ENCODE measurements at places on chromosomes 2 and 18.

DNA sequence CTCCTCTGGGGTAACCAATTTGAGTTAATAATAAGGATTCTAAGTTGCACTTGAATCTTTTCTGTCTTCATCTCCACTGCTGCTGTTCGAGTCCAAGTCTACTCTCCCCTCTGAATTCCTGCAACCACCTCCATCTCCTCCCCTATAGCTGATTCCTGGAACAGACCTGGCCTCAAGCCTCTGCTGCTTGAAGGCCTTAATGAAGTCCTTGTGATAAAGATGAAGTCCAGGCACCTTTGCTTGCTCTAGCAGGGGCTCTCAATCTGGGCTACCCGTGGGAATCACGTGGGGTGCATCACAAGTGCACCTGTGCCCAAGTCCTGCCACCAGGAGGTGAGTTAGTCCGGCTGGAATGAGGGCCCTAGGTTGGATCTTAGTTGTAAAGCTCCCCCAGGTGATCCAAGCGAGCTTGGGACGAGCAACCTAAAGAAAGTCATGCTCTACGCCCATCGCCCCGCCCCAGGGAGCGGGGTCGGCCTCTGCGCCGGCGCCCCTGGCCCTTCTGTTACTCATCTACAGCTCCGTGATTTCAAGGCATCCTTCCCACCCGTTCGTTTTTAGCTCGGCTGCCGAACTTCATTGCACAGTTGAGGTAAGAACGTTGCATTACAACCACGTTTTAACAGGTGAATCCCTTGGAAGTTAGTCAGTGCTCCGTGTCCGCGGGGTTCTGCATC, 905 bp upstream of the IAH1 start:
- no peak for DNase-seq

DNA sequence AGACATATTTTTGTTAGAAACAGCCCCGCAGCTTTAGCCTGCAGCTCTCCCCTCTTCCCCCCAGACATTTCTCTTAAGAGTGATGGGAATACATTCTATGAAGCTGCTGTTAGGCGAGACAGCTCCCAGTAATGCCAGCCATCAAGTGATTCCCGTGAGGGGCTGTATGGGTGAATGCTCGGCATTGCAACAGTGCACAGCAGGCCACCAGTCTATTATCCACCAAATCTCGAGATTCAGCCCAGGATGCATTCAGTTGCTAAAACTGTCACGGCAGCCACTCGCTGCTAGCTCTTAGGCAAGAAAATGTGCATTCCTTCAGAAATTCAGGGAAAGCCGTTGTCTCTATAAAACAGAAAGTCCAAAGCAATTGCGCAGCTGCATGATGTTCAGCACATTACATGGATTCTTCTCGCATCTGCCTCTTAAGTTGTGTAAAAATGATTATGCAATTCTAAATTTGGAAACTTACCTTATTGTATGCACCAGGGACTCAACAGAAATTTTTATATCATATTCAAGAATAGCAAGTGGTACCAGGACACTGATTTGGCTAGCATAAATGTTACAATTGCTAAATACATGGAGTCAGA, 211.3 kb upstream of the ARL4C start:
- no peak for DNase-seq

DNA sequence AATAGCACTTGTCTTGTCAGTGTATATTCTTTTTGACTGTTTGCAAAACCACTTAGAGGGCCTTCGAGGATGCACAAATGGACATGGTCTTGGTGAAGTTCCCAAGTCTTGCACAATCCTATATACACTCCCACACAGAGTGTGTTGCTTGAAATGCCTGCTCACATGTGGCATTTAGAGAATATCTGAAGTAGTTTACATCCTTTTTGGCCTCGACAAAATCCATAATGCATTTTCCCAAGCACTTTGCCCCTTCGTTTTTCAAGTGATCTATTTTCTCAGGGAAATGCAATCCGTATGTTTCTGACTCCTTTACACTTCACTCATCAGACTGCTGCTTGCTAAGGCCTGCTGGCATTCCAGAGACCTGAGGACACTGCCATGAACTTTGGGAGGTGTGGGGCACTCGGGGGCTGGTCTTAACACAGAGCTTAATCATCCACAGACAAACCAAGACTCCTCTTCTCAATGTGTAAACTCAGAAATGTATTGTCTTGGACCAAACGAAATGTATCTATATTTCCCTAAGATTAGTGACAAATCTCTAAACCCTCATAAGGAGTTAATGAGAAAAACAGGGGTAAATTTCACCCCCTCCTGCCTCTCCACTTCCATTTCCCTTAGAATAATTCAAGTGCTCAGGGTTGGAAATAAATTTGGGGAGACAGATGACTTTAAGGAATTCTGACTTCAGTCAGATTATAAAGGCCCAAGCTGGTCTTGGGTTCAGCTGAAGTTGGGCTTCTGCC, 219.3 kb upstream of the APCDD1 start:
- DNase-seq: no peak

- DNase-seq: no peak
These were observed 29.9 kb downstream of the PELI1 start for GRCh38 chr2:64114063-64114911.

DNA sequence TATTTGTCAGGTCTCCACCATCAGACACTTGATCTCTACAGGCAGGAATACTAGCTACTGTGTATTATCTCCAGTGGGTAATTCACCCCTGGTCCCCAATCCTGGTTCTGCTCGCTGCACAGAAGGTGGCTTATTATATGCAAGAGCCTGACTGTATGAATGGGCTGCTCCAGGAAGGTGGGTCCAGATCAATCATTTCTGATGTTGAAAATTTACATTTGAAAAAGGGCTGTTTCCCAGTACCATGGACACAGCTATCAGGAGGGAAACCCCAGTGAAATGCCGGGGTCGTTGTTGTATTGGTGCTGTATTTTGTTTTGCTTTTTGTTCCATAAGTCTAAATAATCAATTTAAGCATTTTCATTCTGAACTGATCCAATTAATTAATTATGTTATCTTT, 367.6 kb downstream of the RND3 start:
- DNase-seq: no peak

DNA sequence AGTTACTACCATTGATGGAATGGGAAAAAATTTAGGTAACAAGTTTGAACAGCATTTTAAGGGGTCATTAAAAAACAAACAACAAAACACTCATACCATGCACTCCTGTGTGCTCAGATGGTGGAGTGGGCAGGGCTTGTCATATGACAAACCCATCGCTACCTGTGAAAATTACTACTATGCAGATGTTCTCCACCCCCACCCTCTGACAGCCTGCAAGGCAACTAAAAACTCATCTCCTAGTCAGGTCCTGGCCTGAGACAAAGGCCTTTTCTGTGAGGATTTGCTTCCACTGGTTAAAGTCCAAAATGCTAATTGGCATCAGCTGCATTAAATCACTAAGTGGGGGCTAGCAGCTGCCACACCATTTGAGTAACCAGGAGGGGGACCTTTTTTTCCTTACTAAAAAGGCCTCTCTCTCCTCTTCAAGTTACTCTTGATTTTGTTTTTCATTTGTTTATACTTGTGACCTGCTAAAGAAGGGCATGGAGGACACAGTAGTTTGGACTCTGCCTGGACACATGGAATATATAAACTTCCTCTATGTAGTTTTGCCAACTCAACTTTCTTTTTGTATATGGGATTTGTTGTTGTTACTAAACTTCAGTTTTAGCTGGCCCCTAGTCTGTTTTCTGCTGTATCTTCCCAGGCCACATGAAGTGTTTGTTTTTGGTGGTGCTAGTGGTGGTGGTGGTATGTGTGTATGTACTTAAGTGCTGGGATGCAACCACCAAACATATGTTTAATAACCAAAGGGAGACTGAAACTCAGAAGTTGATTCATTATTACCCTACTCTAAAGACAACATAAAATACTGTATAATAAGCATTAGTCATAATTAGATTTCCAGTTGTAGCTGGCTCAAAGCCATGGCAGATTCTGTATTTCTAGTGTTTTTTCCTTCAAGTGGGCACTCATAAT, 121.3 kb downstream of the MAP4K4 start:
- DNase-seq: no peak

DNA sequence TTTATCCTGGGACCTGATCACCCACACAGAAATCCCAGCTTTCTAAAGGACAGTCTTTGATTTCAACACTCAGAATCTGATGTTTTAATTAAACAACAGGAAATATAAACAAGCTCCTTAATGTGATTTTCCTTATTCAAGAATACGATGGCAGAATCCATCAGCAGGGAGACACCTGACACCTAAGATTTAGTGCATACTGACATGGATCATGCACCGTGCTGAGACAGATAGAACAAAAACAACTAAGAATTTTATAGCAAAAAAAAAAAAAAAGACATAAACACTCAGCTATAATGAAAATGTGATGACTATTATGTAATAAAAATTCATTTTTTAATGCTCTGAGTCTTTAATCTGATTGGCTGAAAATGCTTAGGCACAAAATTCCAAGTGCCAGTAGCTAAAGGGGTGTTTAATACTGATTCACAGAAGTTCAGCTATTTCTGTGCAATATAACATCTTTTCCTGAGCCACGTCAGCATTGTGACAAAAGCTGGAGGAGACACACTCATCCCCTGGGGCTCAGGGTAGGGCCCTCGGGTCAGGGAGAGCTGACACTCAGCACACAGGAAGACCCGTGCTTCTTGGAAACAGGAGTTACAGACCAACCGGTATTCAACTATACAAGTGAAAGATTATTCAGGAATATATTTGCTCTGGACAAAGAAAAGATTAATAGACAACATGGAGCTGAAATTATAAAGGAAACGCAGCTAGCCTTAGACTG, 247.4 kb downstream of the FBXO15 start:
- DNase-seq: no peak

- DNase-seq: peak; percentile 87
These were observed 62.6 kb downstream of the NFATC1 start for GRCh38 chr18:79458131-79458838.

GRCh38 chr18:7273301-7273921, 42.5 kb downstream of the LRRC30 start:
- peak; percentile 64 for DNase-seq

GRCh38 chr2:48467637-48468036, 62.3 kb upstream of the STON1 start:
- DNase-seq: no peak

DNA sequence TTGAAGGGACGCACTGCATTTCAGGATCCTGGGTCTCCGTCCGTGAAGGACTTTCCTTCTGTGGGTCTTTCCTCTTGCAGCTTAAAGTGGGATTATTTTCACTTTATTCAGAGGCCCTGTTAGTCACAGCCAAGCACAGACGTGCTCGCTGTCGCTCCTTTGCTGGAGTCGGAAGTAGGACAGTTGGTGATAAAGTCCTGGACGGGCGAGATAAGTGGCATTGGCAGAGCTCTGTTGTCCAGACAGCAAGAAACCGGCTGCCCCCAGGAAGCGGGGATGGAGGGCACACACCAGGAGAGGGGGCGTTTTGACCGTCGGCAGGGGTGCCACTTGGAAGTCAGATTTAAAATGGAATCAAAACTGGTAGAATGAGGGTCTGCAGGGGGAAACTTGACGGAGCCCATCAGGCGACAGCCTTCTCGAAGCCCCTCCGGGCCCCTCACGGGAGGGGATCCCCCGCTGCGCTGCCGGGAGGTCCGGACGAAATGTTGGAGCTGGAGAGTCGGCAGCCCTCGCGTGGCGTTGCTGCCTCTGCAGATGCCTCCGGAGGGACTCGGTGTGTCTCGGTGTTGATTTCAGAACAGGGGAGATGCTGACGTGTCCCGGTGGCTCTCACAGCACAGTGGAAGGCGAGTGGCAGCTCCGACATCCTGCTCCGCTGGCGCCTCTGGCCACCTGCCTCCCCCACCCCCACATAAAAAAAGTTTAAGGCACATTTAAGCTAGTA, 124.2 kb downstream of the NFATC1 start:
- DNase-seq: no peak

DNA sequence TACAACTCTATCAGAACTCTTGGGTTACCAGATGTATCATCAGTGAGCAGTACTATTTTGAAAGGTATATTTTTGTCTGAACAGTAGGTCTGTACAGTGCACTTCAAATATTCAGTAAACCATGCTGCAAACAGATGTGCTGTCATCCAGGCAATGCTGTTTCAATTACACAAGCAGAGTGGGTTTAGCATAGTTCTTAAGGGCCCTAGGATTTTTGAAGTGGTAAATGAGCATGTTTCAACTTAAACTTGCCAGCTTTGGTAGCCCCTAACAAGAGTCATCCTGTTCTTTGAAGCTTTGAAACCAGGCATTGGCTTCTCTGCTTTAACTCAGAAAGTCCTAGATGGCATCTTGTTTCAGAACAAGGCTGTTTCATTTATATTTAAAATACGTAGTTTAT, 1519.9 kb downstream of the SUCLG1 start:
- no peak for DNase-seq

- no peak for DNase-seq
These were observed 160.1 kb upstream of the RASGRP3 start for GRCh38 chr2:33316328-33316727.

DNA sequence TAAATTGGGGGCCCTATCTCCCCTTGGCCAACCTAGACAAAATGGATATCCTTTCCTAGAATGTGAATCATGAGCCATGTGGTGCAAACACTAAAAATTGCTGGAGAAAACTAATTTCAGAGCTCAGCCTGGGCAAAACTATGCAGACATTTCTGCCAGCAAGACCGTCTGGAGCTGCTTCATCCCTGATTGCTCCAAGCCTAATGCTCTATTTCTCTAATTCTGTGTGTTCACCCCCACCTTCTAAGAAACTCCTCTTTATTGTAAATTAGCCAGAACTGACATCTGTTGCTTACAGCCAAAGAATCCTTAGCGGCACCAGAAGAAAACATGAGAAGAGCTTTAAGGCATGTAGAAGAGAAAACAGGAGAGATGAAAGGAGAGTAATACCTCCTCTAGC, 337.7 kb upstream of the CHAC2 start:
- DNase-seq: no peak

- no peak for DNase-seq
These were observed 13.4 kb downstream of the PARD6G start for GRCh38 chr18:80233899-80234298.

DNA sequence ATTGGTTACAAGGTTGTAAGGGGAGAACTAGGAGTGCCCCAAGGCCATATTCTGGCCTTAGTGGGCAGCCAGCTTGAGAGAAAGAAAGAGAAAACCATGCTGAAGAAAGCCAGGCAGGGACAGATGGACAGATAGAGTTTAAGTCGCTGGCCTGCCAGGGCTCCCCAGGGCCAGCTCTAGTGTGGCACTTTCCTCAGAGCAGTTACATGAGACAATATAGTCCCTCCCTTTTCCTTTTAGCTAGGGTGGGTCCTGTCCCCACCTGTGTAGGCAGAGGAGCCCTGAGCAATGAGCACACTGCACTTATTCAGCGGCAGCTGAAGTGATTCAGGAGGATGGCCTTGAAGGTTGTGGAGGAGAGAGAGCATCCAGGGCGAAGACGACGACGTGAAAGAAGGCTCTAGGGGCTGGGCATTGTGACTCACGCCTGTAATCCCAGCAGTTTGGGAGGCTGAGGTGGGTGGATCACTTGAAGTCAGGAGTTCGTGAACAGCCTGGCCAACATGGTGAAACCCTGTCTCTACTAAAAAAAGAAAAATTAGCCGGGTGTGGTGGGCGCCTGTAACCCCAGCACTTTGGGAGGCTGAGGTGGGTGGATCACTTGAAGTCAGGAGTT, 152.0 kb upstream of the SLC1A4 start:
- no peak for DNase-seq

DNA sequence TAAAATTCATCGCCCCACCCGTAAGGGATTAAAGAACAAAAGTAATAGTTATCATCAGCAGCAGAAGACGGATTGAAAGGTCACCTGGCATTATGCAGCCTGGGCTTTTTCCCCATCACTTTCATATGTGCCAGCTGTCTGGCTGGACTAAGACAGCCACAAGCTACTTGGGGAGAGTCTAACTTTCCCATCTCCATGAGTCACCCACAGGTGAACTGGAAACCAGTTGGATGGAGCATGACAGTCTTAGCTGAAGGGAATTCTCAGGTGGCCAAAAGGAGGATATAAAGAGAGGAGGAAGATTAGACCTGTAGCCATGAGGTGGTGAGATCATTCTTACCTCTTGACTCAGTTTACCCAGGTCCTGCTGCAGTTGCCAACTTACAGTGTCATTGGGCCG, 7.0 kb upstream of the FAM178B start:
- DNase-seq: no peak
